Lung microvascular endothelial cell (primary cell): ENCODE measurements at places on chromosomes 11 and 22.

DNA sequence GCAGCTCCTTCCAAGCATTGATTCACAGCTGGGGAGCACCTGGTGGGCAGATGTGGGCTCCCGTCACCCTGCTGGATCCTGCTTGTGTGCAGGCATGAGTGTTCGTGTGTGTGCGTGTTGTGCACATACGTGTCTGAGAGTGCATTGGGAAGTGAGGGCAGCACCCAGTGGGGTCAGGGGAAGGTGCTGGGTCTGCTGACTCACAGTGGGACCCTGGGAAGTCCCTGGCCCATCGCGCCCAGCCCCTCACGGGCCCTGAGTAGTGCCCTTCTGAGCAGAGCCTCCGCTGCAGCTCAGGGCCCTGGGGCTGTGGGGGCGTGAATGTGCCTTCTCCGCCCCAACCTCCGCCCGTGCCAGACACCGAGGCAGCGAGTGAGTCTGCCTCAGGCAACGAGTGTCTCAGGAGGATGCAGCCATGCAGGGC, 36.8 kb downstream of the WNT11 start:
- no peak for DNase-seq

- DNase-seq = no peak
These were observed 12.0 kb downstream of the TBC1D22A start for GRCh38 chr22:46774253-46774979.

DNA sequence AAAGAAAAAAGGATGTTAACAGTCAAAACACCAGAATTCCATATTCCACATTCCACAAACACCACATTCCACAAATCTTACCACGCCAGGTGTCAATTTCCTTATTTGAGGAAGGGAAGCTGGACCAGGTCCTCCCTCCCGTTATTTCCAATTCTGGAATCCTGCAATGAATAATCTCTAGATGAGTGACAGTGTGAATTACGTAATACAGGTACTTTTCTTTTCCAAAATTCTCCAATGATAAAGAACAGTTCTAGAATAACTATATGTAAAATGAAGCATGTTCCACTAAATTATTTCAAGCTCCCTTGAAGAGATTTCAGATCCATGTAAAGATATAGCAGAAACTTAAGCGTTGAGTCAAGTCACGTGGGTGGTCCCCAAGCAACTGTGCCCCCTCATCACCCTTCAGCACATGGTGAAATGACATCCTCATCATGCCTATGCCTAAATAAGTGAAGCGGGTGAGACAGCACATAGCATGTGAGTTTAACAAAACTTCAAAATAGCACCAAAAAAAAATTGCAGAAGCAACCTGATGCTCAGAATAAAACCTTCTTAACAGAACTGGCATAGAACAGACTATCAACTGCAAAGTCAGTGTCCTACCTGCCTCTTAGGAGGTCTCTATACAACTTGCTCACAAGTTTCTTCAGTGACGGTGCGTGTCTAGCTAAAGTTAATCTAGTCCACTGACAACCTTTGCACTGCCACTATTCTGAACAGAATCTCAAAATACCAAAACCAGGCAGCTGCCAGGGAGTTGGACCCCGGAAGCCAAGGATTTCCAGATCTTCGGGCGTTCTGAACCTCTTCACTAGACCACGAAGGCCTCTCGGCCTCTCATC, 876 bp downstream of the NFRKB start:
- DNase-seq = peak; percentile 3

DNA sequence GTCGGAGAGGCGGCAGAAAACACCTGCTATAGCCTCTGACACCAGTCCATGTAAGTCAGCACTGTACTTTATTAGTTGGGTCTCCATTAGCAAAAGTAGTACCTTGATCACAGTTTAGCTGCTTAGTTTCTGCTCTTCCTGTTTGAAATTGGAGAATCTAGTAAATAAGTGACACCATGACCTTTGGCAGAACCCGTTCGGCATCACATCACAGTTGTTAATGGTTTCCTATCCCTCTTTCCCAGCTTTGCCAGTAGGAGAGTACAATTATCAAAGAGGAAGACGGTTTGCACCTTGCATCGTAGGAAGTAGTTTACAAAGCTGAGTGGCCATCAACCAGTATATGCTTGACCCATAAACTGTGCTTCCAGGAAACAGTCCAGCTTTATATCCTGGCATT, 101.8 kb downstream of the TRIM44 start:
- DNase-seq = no peak

- DNase-seq = peak; percentile 21
These were observed 73.0 kb upstream of the TBCEL start for GRCh38 chr11:120950880-120951279.

DNA sequence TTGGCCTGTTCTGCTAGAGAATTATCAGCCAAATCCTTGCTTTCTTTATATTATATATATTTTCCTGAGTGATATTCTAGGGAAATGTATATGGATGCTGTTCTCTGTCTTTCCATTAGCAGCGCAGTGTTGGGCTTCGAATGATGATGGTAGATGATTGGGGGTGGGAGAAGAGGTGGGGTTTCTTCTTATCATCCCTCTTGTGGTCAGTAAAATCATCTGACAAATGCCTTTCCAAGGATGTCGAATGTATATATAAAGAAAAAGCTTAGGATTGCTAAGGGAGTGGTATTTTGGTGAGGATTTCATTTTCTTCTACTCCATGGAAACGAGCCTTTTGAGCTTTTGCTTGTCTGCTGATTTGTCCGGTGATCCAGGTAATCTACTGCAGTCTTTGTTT, 48.9 kb downstream of the ARHGEF12 start:
- DNase-seq = no peak

DNA sequence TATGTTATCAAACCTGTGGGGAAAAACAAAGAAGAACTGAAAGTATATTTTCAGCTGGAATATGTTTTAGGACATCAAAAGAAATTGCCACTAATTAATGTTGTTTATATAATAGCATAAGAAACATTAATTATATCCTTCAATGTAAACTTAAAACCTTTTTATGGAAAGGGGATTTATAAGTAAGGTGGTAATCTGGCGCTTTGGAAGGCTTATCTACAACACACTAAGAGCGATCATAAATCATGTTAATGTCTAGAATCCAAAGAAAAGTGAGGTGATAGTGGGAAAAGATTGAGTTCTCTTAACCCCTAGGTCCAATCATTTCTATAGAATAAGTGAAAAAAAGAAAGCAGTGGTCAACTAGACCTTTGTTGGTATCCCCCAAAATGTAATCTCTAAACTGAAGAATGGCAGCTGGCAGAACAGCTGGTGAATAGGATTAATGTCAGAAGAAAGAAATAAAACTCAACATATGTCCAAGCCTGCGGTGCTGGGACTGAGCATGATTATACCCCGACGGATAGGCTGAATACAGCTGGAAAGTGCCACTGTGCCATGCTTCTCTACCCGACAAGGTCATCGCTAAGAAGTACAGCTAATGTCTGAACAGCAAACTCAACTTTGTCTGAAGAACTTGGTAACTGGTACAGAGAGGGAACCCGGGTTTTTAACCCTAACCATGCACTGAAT, 64.0 kb downstream of the SOX6 start:
- no peak for DNase-seq
